NCI-H1436 (cell line): ENCODE measurements at places on chromosomes 4 and X.

DNA sequence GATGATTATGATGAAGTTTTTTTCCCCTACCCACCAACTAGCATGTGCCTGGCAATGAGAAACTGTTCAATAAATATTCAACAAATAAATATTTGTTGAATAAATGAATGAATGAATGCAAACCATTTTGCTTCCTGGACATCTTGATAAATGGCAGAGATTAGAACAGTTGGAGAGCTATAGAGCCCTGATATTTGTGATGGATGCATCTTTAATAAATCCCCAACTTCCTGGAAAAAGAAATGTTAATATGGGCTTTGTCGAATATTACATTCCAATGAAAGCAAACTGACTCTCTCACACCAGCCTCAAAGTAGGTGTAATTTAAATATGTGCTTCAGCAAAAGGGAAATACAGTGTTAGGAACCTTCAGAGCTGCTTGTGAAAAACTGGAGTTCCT, 419.7 kb downstream of the MID1IP1 start:
- no peak for DNase-seq

DNA sequence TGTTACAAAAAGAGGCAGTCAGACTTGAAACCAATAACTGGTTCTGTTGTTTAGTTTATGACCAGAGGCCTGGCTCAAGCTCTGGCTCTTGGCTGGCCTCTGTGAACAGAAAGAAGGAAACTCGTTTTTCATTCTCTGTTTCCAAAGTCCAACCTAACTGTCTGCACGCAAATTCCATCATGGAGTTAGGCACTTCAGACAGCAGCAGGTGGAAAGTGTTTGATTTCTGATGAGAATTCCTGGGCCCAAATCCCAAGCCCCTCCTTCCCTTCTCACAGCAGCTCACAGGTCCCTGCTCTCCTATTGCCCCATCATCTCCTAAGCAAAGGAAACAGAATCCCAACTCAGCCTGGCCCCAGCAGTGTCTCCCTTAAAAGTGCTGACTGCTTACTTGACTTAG, 42.8 kb upstream of the FGF16 start:
- DNase-seq, result no peak

DNA sequence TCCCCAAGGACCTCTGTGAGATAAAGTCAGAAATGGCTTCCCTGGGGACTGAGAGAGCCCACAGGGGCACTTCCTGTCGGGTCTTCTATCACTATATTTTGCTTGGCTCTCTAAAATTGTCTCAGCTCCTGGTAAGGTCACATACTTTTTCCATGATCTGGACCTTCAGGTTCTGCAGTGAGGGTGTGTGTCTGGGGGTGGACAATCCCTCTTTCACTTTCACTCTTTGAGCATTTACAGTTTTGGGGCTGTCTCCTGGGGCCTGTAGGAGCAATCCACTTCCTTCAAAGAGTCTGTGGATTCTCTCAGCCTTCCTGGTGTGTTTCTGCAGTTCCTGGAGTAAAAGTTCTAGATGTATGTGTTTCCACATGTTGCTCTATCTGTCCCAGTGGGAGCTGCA, 335.7 kb downstream of the FSTL5 start:
- DNase-seq, result no peak

- no peak for DNase-seq
Measured at GRCh38 chrX:119655125-119655524, 37.8 kb downstream of the SEPTIN6 start.

DNA sequence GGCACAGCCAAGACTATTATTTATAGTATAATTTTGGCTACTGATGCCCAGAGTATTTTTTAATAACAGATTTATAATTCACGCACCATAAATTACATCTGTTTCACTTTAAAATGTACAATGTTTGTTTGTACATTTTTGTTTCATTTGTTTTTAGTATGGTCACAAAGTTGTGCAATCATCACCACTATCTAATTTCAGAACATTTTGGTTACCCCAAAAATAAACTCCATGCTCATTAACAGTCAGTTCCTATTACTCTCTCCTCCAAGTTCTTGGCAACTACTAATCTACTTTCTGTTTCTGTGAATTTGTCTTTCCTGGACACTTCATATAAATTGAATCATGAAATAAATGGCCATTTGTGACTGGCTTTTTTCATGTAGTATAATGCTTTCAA, 176.7 kb downstream of the SH3BGRL start:
- DNase-seq, result no peak

GRCh38 chrX:40109288-40110008, 11.7 kb upstream of the BCOR start:
- DNase-seq, result peak; percentile 44

DNA sequence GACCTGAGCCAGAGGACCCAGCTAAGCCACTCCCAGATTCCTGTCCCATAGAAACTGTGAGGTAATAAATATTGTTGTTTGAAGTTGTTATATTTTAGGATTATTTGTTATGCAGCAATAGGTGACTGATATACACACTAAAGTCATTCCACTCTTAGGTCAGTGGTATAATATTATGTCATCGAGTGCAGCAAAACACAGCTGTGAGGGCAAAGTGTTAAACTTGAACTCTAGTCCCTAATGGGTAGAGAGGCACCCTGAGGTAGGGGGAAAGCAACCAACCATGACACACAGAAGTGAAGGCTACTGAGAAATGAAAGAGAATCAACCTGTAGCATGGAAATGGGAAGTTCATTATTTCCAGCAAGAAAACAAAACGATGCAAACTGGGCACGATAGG, 66.6 kb downstream of the ATXN3L start:
- DNase-seq, result no peak

DNA sequence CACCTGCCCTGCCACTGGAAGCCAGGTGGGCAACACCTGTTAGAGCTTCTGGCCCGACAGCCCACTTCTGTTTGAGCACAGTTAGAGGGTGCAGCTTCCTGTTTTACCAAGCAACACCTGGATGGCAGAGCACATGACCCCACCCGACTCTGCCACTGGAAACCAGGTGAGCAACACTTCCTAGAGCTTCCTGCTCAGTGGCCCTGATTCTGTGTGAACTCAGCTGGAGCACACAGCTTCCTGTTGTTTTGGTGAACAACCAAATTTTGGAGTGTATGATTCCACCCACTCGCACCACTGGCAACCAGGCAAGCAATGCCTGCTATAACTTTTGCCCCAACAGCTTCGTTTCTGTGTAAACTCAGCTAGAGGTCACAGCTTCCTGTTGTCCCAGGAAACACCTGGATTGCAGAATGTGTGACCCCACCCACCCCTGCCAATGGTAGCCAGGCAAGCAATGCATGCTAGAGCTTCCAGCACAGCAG, 163.8 kb upstream of the KLF8 start:
- no peak for DNase-seq

DNA sequence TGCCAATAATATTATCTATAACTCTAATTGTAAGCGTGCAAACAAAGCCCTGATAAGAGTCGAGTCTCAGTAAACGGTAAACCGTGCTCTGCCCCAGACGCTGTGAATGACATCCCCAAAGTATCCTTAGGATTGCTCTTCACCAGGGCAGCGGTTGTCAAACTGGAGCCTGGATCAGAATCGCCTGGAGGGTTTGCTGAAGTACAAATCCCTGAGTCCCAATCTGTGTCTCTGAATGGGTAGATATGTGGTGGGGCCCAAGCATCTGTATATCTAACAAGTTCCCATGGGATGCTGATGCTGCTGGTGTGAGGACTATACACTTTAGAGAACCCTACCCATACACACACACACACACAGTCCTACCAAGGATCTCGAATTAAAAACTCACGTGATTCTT, 813 bp upstream of the APBB2 start:
- DNase-seq, result no peak

GRCh38 chrX:519741-520140, 110.8 kb upstream of the SHOX start:
- no peak for DNase-seq

- DNase-seq, result no peak
Measured at GRCh38 chr4:43496188-43496587, 603.7 kb downstream of the GRXCR1 start.

- no peak for DNase-seq
Measured at GRCh38 chr4:23369331-23369730, 520.5 kb downstream of the PPARGC1A start.

GRCh38 chr4:37797374-37797773, 29.1 kb upstream of the PGM2 start:
- no peak for DNase-seq

DNA sequence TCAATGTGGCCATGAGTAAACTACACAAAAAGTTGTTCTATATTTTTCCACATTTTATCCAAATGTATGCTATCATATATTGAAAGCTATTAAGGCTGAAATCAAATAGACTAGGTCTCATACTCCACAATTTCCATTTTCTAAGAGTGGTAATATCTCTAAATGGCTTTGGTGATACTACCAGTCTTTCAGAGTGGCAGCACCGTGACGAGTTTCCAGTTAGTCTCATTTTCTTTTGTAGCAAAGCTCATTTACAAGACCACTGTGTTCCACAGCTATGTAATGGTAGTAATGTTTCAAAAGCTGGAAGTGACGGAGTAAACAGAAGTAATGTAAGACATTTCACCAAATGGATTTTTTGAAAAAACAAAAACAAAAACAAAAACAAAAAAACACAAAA, 228.2 kb downstream of the PPP3CA start:
- DNase-seq, result no peak

GRCh38 chr4:36343501-36344175, 62.2 kb downstream of the DTHD1 start:
- DNase-seq, result no peak

DNA sequence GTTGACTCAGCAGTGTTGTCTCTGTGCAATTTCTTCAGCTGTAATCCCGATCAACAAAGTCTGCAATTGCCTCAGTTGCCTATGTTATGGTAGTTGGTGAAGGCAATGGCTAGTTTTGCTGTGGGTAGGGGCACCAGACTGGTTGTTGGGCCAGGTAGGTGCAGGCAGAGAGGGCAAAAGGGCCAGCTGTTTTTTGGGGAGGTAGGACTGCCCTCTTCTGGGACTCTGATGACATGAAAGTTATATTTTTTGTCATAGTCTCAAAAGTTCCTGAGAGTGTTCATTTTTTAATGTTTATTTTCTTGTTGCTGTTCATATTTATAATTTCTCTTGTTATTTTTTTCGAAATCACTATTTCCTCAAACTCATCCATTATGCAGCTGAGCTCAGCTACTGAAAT, 25.1 kb downstream of the DCAF12L2 start:
- no peak for DNase-seq

DNA sequence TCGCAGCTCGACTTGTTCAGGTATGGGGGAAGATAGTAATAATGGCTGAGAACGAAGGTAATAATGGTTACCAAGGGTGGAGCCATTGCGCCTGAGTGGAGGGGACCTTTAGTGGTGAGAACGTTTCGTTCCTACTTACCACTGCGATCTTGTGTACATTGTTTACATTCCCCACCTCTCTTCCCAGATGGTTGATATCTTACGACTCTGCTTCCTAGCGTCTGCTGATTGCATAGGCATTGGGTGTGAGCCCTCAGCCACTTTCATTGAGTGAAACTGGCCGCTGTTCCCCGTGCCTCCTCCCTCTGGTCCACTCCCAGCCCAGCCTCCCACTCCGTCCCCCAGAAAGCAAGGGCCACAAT, 850 bp downstream of the IGBP1 start:
- DNase-seq, result no peak

DNA sequence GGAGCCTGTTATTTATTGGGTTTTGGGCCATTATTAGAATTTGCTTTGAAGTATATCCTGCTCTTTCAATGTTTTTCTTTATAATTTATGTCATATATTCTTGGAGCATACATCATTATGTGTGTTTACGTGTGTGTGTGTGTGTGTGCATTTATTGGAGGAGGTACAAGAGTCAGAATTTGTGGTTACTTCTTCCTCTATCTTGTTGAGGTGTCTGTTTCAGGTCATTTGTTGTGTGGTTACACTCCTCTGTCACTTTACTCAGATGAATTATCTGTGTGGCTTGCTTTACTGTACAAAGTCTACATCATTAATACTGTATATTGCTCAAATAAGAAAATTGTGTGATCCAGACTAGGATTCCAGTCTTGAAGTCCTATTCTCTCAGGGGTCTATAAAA, 1957.4 kb upstream of the TENM3 start:
- no peak for DNase-seq

DNA sequence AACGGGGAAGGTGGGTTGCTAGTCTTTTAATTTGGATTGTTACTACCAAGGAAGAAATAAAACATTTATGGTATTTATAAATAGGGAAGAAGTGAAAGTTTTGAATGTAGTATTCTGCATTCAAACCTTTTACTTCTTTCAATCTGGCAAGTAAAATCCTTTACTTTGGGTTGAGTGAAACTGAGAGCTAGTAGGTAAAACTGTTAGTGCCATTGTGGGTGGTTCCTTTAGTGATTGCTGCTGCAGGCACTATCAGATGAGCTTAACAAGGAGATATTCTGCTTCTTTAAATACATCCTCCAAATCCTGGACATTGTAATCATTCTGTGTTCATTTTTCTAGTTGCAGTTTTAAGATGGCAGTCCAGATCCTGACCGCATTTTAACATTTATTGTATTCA, 650.9 kb upstream of the PCDH10 start:
- no peak for DNase-seq

GRCh38 chrX:34901761-34902160, 40.8 kb upstream of the FAM47B start:
- DNase-seq, result no peak

DNA sequence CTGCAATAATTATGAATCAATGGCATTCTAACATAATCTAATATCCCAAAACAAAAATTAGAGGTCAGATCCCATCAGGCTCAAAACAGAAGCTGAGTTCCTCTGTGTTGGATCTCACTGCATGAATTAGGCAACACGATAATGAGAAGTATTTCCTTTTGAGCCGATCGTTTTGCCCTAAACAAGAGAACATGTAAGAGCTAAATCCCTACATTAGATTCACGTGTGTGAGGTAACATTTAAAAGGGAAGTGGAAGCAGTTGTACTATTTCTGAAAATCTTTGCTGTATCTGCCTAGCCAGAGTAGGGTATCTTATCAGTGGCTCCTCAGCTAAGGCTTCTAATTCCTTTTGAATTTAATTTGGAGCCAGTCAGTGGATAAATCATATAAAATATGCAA, 115.6 kb downstream of the C4orf51 start:
- DNase-seq, result no peak

GRCh38 chrX:126489116-126489695, 63.4 kb downstream of the DCAF12L1 start:
- DNase-seq, result no peak

DNA sequence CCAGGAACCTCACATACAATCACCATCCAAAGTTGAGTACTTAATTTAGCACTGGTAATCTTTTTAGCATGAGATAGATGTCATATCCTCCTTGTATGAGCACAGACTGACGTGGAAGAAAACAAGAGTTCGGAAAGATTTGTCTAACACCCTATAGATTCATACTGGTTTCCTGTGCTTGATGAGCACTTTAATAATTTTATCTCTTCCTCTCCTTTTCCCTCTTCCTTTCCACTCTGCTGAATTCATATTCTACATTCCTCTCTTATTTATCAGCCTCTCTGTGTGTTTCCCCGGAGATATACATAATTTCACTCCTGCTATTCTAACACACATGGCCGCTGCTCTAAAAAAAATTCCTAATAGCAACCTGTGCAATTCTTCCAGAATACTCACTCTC, 273.9 kb downstream of the AFF2 start:
- no peak for DNase-seq

- no peak for DNase-seq
Measured at GRCh38 chr4:163191999-163192398, 25.3 kb upstream of the NAF1 start.

GRCh38 chrX:17596061-17596460, 141.2 kb upstream of the SCML1 start:
- DNase-seq, result no peak
